ENCODE measurements at places on chromosomes 5 and 9.

DNA sequence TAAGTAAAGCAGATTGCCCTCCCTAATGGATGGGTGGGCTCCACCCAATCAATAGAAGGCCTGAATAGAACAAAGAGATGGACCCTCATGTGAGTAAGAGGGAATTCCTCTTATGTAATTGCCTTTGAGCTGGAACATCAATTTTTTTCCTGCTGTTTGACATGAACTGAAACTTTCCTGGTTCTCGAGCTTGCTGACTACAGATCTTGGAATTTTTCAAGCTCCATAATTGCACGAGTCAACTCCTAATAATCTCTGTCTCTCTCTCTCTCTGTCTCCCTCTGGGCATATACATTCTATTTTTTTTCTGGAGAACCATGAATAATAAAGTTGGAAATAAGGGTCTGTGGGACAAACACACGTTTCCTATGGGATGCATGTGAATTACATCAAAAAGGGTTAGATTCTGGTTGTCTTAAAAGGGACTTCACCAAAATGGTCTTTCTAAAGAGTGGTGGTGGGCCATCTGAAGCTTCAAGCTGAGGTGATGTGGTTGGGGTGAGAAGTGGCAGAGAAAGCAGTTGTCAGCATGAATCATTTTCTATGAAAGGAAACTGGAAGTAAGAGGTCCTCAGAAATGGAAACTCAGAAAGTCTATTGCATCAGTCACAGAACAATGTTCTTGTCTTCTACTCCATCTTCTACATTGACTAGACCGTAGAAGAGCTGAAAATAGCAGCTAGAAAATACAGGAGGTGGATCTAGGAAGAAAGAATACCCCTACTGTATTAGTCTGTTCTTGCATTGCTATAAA is 47.0 kb upstream of the HOMER1 start:
- DNase-seq, result peak; percentile 64

- peak; percentile 68 for DNase-seq
Observed at GRCh38 chr9:130938652-130939404, at the start of gene FIBCD1. FIBCD1 (minus strand) TSS chr9:130939247; CDS start chr9:130938607, 640 bp downstream.

DNA sequence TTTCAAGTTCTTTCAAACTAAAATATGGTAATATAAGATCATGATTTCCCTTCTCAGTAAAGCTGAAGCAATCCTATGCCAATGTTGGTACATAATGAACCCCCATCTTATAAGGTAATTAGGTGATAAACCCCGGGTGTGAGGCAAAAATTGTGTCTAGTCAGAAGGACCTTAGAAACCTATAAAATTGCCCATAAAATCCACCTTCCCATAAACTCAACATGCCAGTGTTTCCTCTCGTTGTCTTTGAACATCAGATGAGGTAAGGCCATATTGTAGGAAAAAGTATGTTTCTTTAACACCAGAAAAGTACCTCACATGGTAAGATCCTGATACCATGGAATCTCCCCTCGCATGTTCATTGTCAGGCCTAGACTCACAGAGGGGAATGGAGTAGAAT is 43.3 kb downstream of the SNCAIP start:
- no peak for DNase-seq

- no peak for DNase-seq
Observed at GRCh38 chr5:145544401-145544800, 290.7 kb downstream of the PRELID2 start.

DNA sequence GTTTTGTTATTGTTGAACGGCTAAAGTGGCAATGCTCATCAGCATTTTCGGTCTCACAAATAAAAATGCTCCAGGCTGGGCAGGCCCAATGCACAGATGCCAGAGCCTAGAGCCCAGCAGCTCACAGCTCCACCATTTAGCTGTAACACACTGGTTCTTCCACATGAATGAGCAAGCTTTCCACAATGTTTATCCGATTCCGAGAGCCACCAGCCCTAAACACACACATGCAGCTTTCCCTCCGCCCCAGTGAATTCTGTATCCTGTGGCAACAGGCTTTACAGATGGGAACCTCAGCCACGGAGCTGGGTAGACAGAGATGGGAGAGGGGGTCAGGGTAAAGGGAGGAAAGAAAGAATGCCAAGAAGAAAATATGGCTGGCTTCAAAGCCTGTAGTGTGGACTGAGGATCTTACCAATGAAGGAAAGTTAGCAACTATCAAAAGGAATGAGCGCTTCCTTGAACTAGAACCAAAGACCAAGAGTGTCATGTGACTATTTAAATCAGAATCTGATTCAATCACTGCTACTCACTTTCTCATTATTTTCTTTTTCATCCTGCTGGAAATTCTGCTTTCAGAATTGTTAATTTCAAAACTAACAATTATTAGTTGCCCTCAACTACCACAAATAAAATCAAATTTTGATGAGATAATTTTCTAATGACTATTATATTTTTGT is 77.1 kb downstream of the MRPS27 start:
- peak; percentile 94 for DNase-seq

GRCh38 chr9:129703667-129704355 is 38.4 kb downstream of the PRRX2 start:
- DNase-seq, result peak; percentile 30

GRCh38 chr9:133717113-133718031 is 20.8 kb downstream of the SARDH start:
- no peak for DNase-seq

DNA sequence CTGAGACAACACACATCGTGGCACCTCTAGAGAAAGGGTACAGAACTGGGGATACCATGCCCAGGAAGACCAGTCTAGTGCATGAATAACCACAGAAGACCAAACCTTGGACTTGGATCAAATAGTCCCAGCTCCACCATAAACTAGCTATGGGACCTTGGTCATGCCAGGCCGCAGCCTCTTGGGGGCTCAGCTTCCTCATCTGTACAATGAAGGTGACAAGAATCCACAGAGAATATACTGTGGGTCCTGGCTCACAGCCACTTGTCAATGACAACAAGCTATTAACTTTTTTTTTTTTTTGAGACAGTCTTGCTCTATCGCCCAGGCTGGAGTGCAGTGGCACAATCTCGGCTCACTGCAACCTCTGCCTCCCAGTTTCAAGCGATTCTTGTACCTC is 3.9 kb downstream of the KYAT1 start:
- DNase-seq, result no peak

DNA sequence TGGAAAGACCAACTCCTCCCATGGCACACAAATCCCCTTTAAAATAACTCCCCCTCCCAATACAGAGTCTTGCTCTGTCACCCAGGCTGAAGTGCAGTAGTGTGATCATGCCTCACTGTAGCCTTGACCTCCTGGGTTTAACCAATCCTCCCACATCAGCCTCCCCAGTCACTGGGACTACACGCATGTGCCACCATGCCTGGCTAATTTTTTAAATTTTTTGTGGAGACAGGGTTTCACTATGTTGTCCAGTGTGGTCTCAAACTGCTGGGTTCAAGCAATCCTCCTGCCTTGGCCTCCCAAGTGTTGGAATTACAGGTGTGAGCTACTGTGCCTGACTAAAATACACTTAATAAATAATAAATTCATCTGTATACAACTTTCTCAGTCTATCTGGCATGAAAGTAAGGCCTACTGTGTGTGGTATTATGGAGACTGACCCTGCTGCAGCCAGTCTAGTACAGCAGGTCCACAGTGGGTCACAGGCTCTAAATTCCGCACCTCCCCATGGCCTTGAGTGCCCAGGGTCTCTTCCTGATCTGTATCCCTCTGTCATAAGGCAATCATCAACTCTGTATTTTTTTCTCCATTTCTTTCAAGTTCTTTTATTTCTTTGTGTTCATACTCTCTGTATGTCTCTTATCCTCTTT is 169.4 kb downstream of the MAPKAP1 start:
- no peak for DNase-seq

GRCh38 chr9:112093870-112094216 is 81.3 kb downstream of the SUSD1 start:
- DNase-seq, result no peak

GRCh38 chr9:69719367-69719766 is 40.4 kb downstream of the PTAR1 start:
- DNase-seq, result no peak

DNA sequence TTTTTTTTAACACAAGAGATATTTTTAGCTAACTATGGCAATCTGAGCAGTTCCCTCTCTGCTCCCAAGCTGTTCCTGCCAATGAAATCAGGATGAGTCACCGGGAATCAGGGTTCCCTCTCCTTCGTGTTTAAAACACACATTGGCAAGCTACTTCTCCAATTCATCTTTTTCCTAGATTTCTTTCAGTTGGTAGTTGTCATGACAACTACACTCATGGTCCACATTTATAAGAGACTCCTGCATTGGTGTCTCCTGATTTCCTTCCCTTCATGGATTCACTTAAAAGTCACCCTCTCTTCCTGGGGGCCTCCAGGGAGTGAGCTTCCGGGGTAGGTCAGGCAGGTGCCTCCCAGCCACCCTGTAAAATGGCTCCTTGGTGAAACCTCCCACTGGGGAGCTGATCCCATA is 72.3 kb upstream of the NIPAL4 start:
- peak; percentile 95 for DNase-seq

- no peak for DNase-seq
Observed at GRCh38 chr5:320524-321229, 837 bp upstream of the AHRR start.

GRCh38 chr5:152106571-152106970 is 181.9 kb upstream of the GLRA1 start:
- no peak for DNase-seq

DNA sequence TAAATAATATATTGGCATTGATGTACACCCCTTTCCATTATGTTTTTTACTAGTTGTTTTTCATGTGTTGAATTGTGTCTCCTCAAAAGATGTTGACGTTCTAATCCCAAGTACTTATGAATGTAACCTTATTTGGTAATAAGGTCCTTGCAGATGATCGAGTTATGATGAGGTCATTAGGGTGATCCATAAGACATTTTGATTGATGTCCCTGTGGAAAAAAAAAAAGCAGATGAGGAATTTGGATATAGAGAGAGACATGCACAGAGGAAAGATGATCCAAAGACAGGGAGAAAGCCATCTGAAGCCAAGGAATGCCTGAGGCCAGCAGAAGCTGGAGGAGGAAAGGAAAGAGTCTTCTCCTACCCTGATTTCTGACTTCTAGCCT is 632.7 kb downstream of the TLR4 start:
- DNase-seq, result peak; percentile 42

- DNase-seq, result peak; percentile 22
Observed at GRCh38 chr9:109477258-109478050, 20.7 kb downstream of the PTPN3 start.

DNA sequence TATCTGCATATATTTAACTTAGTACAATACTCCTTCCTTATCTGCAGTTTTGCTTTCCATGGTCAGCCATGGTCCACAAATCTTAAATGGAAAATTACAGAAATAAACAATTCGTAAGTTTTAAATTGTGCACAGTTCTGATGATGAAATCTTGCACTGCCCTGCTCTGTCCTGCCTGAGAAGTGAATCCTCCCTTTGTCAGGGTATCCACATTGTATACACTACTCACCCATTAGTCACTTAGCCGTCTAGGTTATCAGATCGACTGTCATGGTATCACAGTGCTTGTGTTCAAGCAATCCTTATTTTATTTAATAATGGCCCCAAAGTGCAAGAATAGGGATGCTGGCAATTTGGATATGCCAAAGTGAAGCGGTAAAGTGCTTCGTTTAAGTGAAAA is 8.3 kb upstream of the YTHDC2 start:
- DNase-seq, result peak; percentile 69

- DNase-seq, result peak; percentile 95
Observed at GRCh38 chr9:82934949-82935348, 128.0 kb downstream of the RASEF start.

GRCh38 chr9:129490583-129491486 is 130.1 kb downstream of the C9orf50 start:
- peak; percentile 8 for DNase-seq

GRCh38 chr5:80318212-80318611 is 1.6 kb upstream of the SPZ1 start:
- no peak for DNase-seq

GRCh38 chr5:10621832-10622231 is 58.0 kb downstream of the ANKRD33B start:
- DNase-seq, result peak; percentile 25

DNA sequence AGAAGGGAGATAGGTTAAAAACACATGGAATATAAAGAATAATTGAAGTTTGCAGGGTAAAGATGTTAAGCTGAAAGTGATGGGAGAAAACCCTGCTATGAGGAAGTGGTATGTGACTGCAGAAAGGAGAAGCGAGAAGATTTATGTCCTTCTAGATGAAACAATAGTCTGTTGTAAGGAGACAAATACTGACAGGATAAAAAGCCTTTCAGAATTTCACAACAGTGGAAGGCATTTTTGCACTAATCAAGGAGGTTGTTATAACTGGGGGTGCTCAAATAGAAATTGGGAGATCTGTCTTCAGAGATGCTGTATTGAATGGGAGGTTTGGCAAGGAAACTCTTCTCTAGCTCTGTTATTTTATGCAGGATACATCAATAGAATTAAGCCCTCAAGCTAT is 69.6 kb downstream of the NMUR2 start:
- no peak for DNase-seq

- no peak for DNase-seq
Observed at GRCh38 chr5:96173366-96173765, 211.7 kb upstream of the ELL2 start.

GRCh38 chr5:88926774-88927173 is 43.8 kb upstream of the MEF2C start:
- no peak for DNase-seq

DNA sequence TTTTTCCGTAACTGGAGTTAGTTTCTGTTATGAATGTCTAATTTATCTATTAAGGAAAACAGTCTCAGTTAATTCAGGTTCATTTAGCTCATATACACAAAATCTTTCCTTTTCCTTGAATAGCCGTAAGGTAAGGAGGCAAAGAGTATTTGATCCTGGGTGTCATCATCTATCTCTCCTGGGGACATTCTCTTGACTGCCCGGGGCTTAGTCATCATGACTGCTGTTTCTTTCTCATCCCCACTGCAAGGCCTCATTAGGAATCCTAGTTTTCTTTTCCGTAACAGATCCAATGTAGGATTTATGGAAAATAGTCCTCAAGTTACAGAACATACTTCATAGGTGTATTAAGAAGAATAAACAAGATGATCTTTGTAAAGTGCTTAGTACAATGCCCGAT is 134.9 kb upstream of the CHD1 start:
- no peak for DNase-seq

GRCh38 chr9:77744841-77745430 is 96.8 kb upstream of the GNA14 start:
- DNase-seq, result no peak

- no peak for DNase-seq
Observed at GRCh38 chr5:54080831-54081230, 229.5 kb downstream of the ARL15 start.

GRCh38 chr9:130444565-130445221 is at the start of gene ASS1:
ASS1 (plus strand) TSS chr9:130444961; CDS start chr9:130452229, 7,268 bp downstream.
- DNase-seq, result no peak

DNA sequence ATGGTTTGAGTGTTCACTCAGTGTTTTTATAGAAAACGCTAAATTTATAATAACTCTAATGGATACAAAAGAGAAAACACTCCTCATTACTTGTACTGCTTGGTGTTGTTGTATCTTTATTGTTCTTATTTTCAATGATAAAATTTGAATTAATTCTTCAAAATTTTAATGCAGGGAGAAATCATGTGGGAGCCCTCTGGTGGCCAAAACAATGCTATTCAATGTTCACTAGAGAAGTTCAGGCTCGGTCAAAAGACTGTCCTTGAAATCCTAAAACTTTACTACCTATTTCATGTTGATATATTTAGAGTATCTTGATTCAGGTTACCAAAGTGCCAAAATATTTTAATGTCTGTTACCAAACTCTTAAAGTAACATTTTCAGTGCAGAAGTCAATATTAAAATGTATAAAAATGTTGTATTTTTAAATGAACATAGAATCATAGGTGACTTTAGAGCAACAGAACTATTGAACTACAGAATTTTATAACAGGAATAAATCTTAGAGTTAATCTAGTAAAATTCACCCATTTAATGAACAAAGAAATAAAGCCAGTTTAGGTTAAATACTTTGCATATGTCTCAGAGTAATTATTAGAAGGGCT is 1259.8 kb downstream of the PTPRD start:
- DNase-seq, result no peak
